ENCODE measurements at places on chromosomes 7 and 10. TPM values are rescaled to one million over a fixed set of nuclear protein-coding genes. Genes with fewer than 3 reads are reported as not detected.

GRCh38 chr10:46250898-46251856 lies 35.6 kb upstream of the ANTXRL start:
- DNase-seq = no peak

The DKK1 gene
- total RNA-seq = 3.3 TPM

DNA sequence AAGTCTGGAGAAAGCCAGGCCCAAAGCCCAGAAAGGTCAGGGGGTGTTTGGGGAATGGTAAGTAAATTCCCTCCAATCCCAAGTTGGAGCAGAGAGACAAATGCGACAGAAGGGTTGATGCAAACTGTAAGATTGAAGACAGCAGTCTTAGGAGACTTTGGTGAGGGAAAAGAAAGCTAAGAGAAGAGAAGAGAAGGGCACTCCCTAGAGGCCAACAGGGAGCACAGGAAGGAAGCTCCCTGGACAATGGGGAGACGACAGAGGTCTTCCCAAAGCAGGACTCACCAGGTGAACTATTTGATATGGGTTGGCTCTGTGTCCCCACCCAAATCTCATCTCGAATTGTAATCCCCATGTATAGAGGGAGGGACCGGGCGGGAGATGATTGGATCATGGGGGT lies 151.5 kb downstream of the KIF20B start:
- no peak for DNase-seq

DNA sequence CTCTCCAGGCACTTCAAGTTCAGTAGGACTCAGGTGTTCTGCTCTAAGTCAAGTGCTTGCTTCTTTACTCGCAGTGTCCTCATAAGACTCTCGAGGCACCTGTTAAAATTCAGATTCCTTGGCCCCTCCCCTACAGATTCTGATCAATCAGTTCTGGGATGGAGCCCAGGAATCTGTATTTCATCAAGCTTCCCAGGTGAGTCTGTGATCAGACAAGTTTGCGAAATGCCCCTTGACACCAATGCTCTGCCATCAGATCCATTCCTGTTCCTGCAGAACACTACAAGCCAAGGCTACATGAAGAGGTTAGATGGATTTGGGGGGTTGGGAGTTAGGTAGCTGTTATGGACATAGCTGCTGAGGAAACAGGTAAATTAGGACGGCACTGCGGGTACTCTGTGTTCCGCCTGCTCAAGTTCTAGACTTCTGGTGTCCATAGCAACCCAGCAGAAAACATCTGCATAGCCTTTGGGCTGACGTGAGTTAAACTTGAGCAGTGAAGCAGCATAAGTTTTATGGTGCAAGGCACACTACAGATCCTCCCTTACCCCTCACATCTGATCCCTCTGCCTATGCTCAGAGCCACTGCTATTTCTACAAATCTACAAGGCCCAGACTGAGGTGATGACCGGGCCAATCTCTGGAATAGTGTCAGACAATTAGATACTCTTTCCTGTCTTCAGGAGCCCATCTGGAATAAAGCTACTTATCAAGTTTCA lies 6.8 kb upstream of the NCOA4 start:
- DNase-seq = no peak

The PIK3CG gene
- not detected for total RNA-seq

GRCh38 chr7:82029236-82029913 lies 259.5 kb upstream of the HGF start:
- DNase-seq = no peak

The MYOZ1 gene
- 0.16 TPM for total RNA-seq

DNA sequence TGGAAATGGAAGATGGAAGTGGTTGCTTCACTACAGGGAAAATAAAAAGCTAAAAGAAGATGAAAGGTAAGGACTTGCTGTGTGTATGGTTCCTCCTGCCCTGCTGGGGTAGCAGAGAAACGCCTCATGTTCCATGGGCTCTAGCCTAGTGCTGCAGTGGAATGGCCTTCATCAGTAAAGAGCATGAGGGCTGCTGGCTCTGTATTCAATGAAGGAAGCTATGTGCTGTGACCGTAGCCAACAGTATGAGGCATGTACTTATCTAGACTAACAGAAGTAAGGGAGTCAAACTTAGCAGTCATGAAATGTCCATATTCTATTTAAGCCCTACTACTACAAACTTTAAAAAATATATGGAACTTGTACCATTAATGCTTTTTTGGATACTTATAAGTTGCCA lies 54.3 kb downstream of the GDI2 start:
- no peak for DNase-seq

The ZNF487 gene
- total RNA-seq = 3.8 TPM

- DNase-seq = no peak
Measured at GRCh38 chr7:73952266-73952665, 75.7 kb upstream of the ELN start.

The RASA4B gene
- 4.5 TPM for total RNA-seq

All from neural crest cell (in vitro differentiated cells).